Right lobe of liver (tissue), 6 donors: ENCODE measurements at places on chromosomes 13 and 19.

GRCh38 chr19:11390933-11391680, 7.0 kb upstream of the EPOR start:
- DNase-seq, result no peak

DNA sequence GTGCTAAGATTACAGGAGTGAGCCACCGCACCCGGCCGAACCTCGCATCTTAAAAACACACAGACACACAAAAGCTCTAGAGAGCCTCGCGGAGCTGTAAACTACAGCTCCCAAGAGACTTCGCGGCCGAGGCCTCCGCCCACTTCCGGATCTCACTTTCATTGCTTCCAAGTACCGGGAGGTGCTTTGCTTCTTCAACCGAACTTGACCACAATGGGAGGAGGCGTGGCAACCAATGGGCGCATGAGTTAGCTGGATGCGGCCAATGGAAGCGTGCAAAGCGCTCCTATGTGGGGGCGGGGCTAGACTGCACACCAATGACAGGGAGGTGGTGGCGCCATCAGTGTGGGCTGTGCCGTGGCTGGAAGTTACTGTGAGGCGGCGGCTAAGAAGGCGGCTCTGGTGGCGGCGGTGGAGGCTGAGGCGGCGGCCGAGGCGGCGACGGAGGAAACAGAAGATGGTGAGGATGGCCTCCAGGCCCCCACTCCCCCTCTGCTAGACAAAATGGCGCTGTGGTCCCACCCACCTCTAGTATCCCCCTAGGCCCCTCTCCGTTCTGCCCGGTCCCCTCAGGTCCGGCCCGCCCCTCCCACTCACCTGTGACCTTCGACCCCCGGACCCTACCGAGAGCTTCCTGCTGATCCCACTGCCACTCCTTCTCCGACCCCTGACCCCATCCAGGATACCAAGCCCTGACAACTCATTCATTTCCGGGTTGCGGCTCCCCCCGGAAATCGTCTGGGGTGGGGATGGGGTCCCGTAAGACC, at the start of gene DDA1:
TSS of gene DDA1 (plus strand) at position 366 of the 767 bp plus-strand sequence. CDS start at position 458, 92 bp downstream.
- DNase-seq, result peak; percentile 99

GRCh38 chr13:112616586-112617362, 28.8 kb upstream of the TUBGCP3 start:
- DNase-seq, result no peak

GRCh38 chr13:79541426-79542049, 60.6 kb downstream of the NDFIP2 start:
- no peak for DNase-seq

GRCh38 chr19:49442771-49443365, 1.5 kb upstream of the SLC17A7 start:
- DNase-seq, result peak; percentile 95

DNA sequence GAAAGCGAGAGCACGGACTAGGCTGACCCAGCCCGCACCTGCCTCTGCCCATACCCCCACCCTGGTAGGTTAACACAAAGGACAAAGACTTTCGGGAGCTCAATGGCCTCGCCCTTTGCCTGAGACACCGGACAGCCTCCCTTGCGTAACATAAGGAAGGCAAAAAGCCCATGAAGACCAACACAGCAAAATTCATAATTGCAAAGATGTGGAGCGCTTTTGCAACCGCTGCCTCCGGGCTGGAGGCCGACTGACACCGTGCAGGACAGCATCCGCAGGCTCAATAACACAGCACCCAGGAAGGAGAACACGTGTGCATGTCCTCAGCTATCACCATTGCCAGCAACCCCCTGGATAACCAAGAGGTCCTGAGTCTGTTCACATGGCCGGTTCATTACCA, 15.4 kb downstream of the LILRA1 start:
- no peak for DNase-seq

DNA sequence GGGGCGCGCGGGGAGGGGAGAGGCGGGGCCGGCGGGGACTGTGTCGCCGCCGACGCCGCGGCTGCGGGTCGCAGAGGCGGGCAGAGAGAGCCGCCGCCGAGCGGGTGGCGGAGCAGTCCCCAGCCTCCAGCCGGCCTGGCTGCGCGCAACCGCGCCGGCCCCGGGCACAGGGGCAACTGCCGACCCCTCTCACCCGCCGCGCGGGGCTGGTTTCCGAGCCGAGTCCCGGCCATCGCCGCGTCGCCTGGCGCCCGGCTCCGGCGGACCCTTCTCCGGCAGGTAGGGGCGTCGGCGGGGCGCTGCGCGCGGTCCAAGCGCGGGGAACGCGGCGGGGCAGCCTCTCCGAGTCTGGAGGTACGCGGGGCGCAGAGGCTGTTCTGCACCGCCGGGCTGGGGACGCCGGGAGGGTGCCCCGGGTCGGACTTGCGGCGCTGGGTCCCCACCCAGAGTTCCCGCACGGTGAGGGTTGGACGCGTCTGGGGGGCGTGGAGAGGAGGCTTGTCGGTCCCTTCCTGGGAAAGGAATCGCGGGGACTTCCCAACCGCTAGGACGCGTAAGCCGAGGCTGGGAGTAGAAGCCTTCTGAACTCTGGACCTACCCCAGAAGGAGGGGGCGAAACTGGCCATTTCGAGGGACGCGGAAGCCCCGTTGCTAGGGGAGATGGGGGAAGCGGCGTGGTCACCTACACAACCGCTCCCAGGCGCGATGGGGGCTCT, 133.6 kb upstream of the MYO16 start:
- no peak for DNase-seq

- DNase-seq, result no peak
These were observed 104.8 kb downstream of the ZIC5 start for GRCh38 chr13:99866781-99867180.

DNA sequence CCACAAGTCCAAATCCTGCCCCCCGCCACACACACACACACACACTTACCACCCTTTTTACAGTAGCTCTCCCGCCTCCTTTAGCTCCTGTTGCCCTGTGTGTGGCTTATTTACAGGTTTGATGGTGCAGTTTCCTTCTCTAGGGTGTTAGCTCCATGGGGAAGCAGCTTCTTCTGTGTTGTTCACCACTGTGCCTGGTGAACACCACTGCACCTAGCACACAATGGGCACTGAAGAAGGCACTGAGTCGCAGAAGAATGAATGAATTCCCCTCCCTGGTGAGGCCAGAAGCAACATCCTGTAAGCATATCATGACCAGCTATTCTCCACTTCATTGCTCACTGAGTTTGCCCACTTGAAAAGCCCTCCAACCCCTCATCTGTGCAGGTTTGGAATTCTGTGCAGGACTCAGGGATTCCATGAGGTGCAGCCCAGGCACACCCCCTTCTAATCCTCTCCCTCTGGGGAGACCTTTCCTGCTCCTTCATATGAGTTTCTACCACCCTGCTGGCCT, 3.0 kb upstream of the RAB20 start:
- peak; percentile 8 for DNase-seq

GRCh38 chr19:7888826-7889217, 512 bp downstream of the LRRC8E start:
- no peak for DNase-seq

DNA sequence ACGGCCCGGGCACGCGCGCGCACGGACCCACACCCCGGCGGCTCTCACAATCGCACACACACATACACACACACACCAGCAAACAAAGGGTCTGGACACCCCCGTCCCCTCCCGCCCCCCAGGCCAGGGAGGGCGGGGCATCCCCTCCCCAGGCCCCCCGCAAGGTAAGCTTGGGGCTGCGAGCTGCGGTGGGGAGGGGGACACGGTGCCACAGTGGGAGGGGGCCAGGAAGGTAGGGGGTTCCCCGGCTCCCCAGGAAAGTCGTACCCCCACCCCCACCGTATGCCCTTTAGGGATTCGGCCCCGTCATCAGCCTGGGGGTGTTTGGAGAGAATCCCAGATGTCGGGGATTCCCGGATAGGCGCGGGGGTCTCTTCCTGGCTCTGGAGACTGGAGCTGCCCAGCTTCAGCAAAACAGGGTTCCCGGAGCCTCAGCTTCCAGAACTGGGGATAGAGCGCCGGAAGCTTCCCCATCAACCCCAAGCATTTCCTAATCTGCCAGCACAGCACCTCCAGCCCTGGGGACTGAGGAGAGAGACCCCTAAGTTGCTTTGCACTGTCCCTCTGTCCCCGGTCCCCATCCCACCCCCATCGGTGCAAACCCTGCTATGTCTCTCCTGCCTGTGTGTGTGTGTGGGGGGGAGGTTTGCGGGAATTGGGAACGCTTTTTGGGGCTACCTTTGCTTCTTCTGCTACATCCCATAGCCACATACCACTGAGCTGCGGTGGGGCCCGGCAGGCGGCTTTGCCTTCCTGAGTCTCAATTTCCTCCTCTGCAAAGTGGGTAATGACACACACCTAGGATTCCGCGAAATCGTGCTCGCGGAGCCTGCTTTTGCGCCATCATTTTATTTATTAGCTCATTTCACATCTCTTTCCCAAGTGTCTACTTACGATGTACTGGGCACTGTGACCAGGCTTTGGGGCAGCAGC, 1.8 kb upstream of the CDC37 start:
- no peak for DNase-seq

DNA sequence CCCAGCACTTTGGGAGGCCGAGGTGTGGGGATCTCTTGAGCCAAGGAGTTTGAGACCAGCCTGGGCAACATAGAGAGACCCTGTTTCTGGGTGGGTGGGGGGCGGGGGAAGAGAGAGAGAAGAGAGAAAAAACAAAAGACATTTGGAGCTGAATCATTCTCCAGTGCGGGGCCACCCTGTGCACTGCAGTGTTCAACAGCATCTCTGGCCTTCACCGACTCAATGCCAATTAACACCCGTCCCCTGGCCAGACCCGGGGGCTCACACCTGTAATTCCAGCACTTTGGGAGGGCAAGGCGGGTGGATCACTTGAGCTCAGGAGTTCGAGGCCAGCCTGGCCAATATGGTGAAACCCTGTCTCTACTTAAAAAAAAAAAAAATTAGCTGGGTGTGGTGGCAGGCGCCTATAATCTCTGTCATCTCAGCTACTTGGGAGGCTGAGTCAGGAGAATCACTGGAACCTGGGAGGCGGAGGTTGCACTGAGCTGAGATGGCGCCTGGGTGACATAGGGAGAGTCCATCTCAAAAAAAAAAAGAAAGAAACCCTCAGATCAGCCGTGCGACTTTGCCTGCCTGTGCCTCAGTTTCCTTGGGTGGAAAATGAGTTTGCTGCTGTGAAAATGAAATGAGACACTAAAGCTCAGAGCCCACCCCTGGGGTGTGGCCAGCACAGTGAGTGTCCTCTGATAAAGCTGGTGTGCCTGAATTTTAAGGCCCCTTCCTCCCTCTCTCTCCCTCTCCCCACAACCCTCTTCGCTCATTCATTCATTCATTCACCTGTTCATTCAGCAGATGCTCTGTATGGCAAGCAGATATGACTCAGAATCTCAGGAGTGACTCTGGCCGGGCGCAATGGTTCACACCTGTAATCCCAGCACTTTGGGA, 6.4 kb downstream of the KLF2 start:
- DNase-seq, result no peak

DNA sequence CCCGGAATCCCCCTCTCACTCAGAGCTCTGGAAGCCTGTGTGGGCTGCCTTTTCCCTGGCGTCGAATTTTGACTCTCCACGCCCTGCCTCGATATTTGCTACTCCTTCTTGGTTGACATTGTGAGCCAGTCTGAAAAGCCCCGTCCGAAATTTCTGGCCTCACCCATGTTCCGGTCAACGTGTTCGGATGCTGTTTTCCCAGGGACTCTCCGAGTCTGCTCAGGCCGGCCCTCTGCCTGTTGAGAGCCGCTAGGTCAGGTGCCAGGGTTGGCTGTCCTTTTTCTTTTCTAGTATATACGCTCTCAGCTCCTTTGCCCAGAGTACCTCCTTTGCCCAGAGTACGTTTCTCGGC, 6.8 kb upstream of the DGKH start:
- DNase-seq, result peak; percentile 59

- DNase-seq, result no peak
These were observed 104.3 kb upstream of the PCDH17 start for GRCh38 chr13:57527114-57527735.

GRCh38 chr13:74090397-74090796, 43.8 kb downstream of the KLF12 start:
- no peak for DNase-seq

GRCh38 chr13:66532845-66533244, 697.3 kb downstream of the PCDH9 start:
- DNase-seq, result no peak

- peak; percentile 74 for DNase-seq
These were observed 2.9 kb downstream of the HTR2A start for GRCh38 chr13:46893798-46894560.

DNA sequence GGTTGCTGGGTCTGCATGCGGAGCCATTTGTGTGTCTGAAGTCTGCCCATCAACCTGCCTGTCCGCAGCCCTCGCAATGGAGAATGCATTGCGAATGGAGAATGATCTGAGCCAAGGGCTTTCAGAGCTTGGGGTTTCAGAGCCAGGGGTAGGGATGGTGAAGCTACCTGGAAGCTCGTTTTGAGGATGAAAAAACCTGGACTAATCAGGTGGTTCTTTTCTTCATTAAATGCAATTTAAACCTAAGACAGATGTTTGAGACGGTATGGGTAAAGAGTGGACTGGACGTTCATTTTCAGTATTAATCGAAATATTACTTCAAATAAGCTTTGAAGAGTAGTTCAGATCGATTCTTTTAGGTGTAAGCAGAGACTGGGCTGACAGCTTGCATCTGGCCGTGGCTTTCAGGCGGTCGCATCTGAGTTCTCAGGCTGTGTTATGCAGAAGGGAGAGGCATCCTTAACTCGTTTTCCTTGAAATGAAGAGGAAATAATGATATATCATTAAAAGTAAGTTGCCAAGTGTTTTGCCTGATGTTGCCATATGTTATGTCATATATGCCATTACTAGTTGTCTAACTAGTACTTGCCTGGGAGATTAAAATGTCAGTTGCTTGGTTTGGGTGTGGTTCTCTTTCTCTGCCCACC, 801 bp downstream of the MCF2L start:
- no peak for DNase-seq

DNA sequence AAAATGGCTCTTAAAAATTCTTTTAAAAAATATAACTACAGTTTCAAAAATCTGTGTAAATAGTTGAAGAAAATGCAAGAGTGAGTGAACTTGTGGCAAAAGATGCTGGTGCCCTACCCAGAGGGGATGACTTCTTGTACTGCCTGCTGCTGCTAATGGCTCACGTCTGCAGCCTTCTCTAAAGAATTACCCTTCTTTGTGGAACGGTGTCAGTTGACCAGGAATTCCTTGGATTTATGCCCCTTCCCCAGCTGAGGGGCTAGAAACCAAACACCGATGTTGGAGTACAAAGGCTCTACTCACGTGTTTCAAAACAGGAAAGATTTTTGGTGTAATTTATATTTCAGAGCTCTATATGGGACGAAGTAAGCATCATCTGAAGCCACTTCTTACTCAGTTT, 1582.8 kb downstream of the OLFM4 start:
- no peak for DNase-seq

GRCh38 chr19:38734426-38735256, 9.6 kb downstream of the CAPN12 start:
- DNase-seq, result peak; percentile 58

DNA sequence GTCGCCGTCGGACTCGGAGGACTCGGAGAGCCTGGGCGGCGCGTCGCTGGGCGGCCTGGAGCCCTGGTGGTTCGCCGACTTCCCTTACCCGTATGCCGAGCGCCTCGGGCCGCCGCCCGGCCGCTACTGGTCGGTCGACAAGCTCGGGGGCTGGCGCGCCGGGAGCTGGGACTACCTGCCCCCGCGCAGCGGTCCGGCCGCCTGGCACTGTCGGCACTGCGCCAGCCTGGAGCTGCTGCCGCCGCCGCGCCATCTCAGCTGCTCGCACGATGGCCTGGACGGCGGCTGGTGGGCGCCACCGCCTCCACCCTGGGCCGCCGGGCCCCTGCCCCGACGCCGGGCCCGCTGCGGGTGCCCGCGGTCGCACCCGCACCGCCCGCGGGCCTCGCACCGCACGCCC, 2.5 kb upstream of the GRWD1 start:
- DNase-seq, result no peak
